Activated naive CD4-positive, alpha-beta T cell (primary cell): ENCODE measurements at places on chromosomes 3 and 15.

DNA sequence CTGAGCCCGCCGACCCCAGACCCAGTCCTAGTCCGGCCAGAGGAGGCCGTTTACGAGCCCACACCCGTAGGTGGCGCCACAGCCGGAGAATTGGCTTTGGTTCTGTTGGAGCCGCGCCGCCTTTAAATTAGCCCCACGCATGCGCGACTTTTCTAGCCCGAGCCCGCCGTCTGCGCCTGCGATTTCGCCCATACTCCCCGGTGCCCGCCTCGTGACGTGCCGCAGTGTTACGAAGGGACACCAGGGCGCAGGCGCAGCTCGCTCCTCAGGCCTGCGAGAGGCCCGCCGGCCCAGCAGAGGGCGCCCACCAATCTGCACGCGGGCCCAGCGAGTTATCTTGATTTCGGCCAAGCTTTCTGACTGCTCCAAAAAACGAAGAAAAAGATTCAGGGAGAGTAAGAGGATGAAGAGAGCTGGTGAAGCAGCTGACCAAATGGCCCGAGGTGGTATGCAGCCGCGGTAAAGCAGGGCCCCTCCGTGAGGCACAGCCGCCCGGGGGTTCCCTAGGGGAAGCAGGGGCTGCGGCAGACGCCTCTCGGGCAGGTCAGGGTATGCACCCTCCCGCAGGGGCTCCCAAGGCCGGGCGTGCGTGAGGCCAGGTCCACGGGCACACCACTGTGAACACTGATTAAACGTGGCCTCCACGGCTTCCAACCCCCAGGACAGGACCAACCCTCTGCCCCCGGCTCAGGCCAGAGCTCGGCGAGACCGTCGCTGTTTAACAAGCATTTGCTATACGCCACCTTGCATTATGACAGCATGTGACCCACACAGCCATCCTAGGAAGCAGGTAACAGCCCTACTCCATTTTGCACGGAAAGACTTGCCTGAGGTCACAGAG is 32.8 kb downstream of the RPN1 start:
- peak; percentile 98 for DNase-seq

GRCh38 chr15:101121511-101122090 is 130.2 kb downstream of the CHSY1 start:
- peak; percentile 21 for DNase-seq

GRCh38 chr15:25900431-25900830 is 37.3 kb upstream of the ATP10A start:
- no peak for DNase-seq

DNA sequence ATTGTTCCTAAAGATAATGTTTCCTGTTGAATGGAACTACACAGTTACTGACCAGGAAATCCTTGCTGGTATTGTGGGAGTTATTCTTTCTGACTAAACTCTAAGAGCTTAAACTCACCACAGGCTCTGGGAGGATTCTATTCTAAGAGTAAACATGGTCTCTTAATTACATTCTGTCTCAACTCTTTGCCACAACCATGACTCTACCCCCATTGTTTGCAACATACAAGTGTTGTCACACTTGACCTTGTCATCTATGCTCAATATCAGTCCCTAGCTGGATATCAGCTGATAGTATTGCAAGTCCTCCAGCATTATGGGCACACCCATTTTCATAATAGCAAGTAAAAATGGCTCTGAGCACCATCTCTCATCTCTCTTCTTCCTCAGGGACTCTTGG is 29.6 kb upstream of the SECISBP2L start:
- DNase-seq = no peak

- DNase-seq = no peak
These were observed 8.0 kb upstream of the TMEM212 start for GRCh38 chr3:171835116-171835515.

- DNase-seq = no peak
These were observed 317.0 kb upstream of the LRRFIP2 start for GRCh38 chr3:37491343-37491742.

DNA sequence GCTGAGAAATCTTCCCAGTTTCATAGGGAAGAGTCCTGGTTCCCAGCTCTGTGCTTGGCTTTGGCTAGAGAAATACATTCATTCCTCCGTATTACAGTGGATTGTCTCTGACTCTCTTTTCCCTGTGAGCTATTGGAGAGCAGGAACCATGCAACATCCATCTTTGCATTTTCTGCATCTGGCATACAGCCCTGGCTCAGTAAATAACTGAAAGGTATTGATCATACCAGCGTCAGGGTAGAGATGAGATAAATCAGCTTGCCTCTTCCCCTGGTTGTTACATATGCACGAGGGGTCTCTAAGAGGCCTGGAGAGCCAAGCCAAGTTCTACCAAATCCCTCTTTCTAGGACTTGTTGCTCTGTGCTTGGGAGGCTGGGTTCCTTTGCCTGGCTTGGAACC is 35.2 kb downstream of the FOXB1 start:
- no peak for DNase-seq
